ENCODE measurements at places on chromosomes 1 and 21.

GRCh38 chr1:13583595-13583965 is at the start of gene PDPN:
PDPN (plus strand) TSS chr1:13583832; CDS start chr1:13584034, 202 bp downstream.
- no peak for DNase-seq

DNA sequence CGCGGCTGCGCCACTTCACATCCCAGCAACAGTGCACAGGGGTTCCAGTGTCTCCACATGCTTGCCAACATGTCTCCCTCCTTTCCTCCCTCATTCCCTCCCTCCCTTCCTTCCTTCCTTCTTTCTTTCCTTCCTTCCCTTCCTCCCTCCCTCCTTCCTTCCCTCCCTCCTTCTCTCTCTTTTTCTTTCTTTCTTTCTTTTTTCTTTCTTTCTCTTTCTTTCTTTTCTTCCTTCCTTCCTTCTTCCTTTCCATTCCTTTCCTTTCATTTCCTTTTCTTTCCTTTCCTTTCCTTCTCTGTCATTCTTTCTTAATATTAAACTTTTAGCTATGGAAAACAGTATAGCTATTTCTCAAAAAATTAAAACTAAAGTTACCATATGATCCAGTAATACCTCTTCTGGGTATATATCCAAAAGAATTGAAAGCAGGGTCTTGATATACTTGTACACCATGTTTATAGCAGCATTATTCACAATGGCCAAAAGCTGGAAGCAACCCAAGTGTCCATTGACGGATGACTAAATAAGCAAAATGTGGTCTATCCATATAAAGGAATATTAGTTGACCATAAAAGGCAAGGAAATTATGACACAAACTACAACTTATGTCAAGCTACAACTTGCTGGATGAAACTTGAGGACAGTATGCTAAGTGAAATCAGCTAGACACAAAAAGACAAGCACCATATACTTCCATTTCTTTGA is 55.0 kb upstream of the TLR5 start:
- no peak for DNase-seq

DNA sequence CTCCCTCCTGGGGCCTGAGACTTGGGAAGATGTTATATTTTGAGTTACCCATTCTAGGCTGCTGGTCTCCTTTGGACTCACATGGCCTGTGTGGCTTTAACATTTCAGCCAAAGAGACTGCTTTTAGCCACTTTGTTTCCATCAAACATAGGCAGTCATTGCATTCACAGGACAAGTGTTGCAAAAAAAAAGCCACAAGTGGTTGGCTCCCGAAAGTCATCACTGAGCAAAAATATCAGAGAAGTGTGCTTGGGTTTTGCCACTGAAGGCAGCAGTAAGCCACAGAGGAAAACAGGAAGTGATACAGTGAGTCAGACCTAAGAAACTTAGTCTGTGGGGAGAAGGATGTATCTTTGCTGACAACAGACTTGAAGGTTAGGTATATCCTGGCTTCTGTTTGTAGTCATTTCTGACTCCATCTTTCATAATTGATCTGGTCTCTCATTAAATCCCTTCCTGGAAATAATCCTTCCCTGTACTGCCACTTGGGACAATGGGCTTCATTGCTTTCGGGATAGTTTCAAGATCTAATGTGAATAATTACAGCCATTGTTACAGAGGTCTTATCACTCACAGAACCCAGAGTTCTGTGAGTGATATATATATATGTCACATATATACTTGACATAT is 80.9 kb downstream of the COLGALT2 start:
- no peak for DNase-seq

- DNase-seq = no peak
Observed at GRCh38 chr1:227058321-227058751, 118.2 kb downstream of the COQ8A start.

DNA sequence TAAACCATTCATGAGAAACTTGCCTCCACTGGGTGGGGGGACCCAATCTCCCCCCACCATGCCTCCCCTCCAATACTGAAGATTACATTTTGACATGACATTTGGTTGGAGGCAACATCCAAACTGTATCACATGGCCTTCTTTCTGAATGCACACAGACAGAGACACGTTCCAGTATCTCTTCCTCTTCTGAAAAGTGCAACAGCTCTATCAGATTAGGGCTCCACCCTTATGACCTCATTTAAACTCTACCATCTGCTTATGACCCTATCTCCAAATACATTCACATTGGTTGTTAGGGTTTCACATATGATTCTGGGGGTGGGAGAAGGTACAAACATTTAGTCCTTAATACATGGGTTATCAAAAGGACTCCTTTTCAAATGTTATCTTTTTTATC is 481.8 kb upstream of the NFIA start:
- no peak for DNase-seq

DNA sequence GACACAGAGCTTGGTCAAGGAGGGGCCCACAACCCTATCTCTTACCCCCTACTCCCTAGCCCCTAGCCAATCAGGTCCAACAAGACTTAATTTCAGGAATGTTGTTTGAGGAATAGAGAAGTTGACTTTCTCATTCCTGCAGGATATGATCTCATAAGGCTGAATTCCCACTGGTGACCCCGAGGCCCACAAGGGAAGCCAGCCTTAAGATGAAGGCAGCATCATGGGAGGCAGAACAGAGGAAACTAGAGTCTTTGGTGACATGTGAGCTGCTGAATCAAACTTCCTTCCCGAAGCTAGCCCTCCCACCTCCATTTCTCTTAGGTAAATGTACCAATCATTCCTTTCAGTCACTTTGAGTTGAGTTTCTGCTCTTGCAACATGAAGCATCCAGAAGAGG is 9.1 kb upstream of the PDIK1L start:
- DNase-seq = no peak

DNA sequence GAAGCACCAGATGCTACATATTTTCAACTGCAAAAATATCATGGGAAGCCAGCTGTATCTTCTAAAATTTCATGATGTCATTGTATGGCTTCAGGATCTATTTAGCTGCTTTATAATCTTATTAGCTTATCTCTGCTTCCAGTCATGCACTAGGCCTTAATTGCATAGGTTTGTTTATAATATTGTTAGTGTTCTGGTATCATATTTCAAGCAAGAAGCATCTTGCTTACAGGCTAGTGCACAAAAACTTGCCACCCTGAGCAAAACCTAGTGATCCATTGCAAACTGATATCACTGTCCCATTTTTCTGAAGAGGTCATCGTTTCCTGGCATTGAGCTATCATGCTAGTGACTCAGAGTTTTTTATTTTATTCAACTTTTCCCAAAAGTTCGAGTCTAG is 15.7 kb upstream of the NRIP1 start:
- DNase-seq = no peak

GRCh38 chr21:34205811-34206571 is 132.6 kb downstream of the MRPS6 start:
- no peak for DNase-seq

DNA sequence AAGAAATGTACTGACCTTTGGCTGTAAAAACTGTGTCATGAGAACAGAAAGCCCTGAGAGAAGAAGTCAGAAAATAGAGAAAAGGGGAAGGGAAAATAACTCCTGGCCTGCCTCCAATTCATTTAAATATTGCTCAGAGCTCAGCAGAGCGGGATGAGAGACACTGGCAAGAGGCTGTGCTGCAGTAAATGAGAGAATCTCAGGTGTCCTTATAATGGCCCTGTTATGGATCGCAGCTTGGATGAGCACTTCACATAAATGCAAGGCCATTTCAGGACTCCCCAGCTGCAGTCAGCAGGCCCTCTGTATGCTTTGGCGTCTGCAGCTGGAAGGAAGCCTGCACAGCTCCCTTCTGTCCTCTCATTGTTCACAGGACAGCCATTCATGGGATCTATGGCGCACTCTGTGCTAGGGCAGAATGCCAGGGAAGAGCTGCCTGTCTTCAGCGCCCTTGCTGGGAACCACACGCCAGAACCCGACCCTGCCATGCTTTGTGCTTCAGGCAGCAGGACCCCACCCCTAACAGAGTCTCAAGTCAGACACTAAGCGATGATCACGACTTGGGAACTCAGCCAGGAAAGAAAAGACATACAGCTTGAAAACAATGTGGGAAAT is 20.7 kb upstream of the ABCB10 start:
- DNase-seq = no peak

DNA sequence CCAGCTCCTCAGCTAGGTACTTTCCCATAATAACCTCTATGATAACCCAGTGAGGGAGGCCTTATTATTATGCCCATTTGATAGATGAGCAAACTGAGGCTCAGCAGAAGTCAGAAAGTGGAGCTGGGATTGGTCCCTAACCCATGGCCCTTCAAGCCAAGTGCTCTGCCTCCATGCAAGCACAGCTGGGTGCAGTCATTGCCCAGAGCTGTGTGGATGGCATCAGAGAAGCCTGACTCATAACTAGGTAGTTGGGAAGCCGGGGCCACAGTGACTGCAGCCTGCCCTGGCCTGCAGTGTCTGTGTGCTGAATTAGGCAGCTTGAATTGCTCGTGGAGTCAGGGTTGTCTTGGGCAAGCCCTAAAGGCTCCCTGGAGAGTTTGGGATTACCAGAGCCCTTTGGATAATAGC is 89.9 kb upstream of the SLC2A1 start:
- DNase-seq = no peak

DNA sequence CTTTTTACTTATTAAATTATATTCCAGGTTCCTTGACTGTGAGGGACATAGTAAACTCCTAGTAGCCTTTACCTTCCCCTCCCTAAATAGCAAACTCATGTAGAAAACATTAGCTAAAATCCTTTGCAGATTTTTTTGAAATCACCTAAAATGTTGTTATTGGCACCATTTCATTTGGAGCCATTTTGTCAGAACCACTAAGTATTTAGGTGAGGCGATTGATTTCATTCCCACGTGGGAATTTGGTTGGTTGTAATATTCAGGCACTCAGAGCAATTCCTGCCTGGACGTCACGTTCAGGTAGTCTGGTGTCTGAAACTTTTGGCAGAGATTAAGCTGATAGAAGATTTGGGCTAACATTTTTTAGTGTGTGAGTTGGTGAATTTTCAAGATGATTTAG is 84.3 kb downstream of the CAMTA1 start:
- DNase-seq = no peak

GRCh38 chr1:109691759-109692158 is 4.1 kb downstream of the GSTM1 start:
- DNase-seq = no peak

- peak; percentile 87 for DNase-seq
Observed at GRCh38 chr1:220094016-220094911, at the start of gene IARS2. IARS2 (plus strand) TSS chr1:220094132; CDS start chr1:220094217, 85 bp downstream.

DNA sequence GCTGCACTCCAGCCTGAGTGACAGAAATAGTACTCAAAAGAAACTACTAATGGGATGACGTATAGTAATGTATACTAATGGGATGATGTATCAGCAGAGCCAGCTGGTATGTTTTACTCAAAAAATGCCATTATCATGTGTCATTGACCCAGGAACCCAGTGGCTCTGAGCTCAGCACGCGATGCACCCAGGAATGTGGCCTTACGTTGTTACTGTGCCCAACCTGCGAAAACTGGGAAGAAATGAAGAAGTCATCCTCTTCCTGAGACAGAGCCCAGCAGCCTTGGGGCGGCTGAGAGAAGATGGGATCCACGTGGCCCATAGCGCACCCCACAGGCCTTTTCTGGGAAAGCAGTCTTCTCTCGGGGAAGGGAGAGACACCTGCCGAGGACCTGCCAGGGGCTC is 8.8 kb downstream of the UBE2J2 start:
- DNase-seq = no peak

- DNase-seq = no peak
Observed at GRCh38 chr1:183039985-183040447, 16.8 kb downstream of the LAMC1 start.

DNA sequence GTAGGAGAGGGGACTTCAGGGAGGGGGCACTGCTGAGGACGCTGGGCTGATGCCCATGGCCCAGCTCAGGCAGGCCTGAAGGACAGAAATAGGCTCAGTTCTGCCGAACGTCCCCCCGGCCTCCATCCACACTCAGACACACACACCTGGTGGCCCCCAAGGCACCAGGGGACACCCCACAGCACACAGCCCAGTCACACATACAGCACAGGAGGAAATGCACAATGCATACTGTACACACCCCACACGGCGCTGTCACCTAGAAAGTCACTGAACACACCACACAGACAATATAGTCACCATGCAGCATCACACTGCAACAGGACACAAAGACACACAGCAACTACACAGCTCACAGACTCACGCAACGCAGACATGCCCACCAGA is 562 bp downstream of the SYTL1 start:
- no peak for DNase-seq

DNA sequence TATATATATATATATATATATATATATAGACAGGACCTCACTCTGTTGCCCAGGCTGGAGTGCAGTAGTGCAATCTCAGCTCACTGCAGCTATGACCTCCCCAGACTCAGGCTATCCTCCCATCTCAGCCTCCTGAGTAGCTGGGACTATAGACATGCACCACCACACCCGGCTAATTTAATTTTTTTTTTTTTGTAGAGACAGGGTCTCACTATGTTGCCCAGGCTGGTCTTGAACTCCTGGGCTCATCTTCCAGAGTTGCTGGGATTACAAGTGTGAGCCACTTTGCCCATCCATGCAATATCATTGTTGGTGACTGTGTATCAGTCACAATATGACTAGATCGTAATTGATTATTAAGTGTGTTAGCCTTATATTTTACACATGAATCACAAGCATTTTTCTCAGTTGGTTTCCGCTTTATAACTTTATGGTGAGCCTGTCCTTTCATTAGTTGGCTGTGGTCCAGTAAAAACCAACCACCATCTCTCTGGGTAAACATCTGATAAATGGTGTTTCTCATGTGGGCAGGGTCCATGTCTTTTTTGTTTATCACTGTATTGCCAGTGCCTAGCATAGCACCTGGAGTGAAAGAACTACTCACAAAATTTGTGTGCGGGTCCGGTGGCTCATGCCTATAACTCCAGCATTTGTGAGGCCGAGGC is 63.6 kb downstream of the MYOM3 start:
- DNase-seq = no peak

DNA sequence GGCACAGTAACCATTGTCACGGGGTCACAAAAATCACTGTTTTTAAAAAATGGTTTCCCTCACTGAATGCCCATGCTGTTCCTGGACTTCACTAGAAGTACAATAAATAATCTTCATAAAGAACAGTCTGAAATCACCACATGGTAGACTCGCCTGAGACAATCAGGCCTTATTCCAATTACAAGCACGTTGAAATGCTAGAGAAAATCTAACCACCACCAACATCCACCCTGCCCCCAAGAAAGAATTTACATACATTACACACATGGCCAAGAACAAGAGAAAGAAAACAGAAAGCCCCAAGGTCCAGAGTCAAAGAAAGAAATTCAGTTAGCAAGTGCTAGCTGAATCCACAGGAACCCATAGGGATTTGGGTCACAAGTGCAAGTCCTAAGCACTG is 107.0 kb upstream of the ERG start:
- DNase-seq = no peak

DNA sequence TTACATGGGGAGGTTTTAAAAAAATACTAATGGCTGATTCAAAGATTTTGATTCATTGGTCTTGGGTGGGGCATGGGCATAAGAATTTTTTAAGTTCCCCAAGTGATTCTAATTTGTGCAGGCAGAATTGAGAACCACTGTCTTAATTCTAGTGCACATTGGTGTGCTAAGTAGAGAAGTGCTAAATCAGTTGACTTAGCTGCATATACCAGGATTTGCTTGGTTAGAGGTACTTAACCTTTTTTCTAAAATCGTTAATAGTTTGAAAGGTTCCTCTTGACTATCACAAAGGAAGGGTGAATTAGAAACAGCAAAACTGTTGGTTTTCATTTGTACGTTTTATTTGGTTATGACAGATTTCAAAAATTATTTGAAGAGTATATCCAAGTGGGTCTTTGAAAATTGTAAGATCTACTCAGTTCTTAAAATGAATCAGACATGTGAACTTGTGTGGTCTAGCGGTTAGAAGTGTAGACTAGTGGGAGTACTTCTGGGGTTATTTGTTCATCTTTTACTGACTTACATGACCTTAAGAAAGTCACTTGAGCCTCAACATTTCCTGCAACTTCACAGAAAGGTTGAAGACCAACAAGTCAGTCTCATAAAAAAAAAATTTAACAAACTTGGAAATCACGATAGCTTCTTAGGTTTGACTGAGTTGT is 66.7 kb downstream of the RPAP2 start:
- no peak for DNase-seq

Measured in effector CD8-positive, alpha-beta T cell (primary cell).